ENCODE measurements at places on chromosomes 6 and 20. TPM values are rescaled to one million over a fixed set of nuclear protein-coding genes. Genes with fewer than 3 reads are reported as not detected.

- no peak for DNase-seq
Observed at GRCh38 chr6:25697537-25698340, 45.7 kb downstream of the SCGN start.

Gene PRPH2
- 0.16 TPM for total RNA-seq

GRCh38 chr6:170522565-170523183 lies 30.4 kb downstream of the PSMB1 start:
- peak; percentile 32 for DNase-seq

DNA sequence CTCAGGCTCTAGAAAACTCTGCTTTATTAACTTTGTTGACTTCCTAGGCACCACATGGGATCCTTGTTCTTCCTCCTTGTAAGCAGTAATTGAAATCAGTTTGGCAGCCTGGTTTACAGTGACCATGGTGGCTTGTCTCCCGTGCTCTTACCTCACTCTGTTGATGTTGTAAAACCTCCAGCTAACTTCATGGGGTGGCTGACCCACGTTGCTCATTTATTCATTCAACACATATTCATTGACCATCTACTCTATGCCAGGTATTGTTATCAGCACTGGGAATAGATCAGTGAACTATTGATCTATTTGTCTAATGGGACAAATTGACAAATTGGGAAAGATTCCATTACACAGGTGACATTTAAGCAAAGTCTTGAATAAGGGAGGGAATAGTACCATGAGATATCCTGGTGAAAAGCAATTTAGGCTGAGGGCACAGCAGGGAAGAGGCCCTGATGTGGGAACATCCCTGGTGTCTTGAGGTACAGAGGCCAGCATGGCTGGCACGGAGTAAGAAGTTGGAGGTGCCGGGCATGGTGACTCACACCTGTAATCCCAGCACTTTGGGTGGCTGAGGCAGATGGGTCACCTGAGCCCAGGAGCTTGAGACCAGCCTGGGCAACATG lies 19.1 kb downstream of the ESR1 start:
- no peak for DNase-seq

GRCh38 chr20:32496811-32497533 lies 88.2 kb downstream of the NOL4L start:
- DNase-seq, result no peak

Gene SRSF12
- total RNA-seq, result not detected

- DNase-seq, result no peak
Observed at GRCh38 chr6:161489626-161490306, 215.9 kb upstream of the AGPAT4 start.

Gene PTCHD4
- not detected for total RNA-seq

Gene NFATC2
- 1.6 TPM for total RNA-seq

Gene ECT2L
- not detected for total RNA-seq

DNA sequence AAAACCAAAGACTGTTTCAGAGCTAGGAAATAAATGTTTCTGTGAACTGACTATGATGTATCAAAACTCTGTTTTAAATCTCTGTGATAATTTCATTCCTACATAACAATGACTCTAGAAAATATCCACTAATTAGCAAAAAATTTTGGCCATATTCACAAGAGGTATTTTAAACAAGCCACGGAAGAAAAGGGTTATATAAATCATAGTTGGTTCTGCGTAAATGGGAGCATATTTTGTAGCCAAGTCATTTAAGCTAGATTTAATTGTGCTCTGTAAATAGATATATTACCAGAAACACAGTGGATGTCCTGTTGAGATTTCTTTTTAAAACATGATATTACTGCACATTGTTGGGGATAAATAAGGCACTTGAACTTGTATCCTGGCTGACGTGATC lies 416.5 kb upstream of the PLCB4 start:
- DNase-seq, result no peak

Gene FGD2
- total RNA-seq, result 5.8 TPM

Gene THBS2
- 5.8 TPM for total RNA-seq

Gene PRSS16
- total RNA-seq, result not detected

Gene BPHL
- 6.6 TPM for total RNA-seq

Gene EPPIN
- total RNA-seq, result not detected

DNA sequence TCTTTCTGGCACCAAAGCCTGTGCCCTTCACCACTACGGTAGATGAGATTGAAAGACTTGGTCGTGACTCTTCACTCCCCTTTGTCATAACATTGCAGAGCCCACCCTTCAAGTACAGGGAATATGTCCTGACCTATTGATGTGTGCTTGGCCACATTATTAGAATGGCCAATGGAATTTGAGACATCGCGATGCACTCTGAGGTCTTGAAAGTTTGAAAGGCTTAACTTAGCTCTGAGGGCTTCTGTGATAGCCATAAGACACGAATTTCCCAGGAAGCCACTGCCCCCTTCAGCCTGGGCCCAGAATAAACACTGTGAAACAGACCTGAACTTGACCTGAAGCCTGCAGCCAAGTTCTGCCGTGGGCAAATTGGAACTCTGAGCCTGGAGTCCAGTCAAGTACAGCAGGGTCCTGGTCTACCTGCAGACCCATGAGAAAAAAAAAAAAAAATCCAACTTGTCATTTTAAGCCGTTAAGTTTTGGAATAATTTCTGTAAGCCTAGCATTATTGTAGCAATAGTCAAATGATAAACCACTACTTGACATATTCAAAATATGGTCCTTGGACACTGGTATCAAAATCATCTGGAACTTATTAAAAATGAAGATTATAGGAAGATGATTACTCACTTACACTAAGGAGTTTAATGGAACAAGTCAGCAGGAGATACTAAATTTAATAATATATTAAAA lies 36.9 kb upstream of the TRAF3IP2 start:
- peak; percentile 75 for DNase-seq

Gene HAO1
- not detected for total RNA-seq

Gene OXT
- not detected for total RNA-seq

DNA sequence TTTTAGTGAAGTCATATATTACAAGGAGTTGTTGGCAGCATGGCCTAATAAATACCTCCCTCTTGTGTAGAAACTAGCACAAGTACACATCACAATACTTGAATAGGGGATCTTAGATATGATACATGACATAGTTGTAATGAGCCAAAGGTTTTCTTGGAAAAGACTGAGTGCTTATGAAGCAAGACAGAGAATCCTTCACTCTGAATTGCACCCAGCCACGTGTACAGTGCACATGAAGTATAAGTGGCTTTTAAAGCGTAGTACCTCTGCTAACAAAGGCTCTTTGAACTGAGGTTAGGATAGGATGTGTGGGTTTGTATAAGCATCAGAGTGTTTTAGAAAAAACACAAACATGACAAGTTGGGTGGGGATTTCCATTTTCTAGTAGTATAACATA lies 145.5 kb upstream of the STMND1 start:
- DNase-seq, result no peak

Gene TNXB
- total RNA-seq, result 37.0 TPM

- no peak for DNase-seq
Observed at GRCh38 chr6:91291071-91291470, 704.2 kb upstream of the MAP3K7 start.

GRCh38 chr6:157461000-157461915 lies 80.3 kb downstream of the ZDHHC14 start:
- no peak for DNase-seq

- DNase-seq, result no peak
Observed at GRCh38 chr6:141452354-141452686, 680.4 kb upstream of the GJE1 start.

Gene DAAM2
- total RNA-seq, result 37.4 TPM

GRCh38 chr6:125469915-125470314 lies 168.1 kb upstream of the HDDC2 start:
- DNase-seq, result no peak

Gene CPNE5
- total RNA-seq, result not detected

- no peak for DNase-seq
Observed at GRCh38 chr6:34229877-34230276, 6.8 kb upstream of the HMGA1 start.

Gene SLC22A16
- not detected for total RNA-seq

DNA sequence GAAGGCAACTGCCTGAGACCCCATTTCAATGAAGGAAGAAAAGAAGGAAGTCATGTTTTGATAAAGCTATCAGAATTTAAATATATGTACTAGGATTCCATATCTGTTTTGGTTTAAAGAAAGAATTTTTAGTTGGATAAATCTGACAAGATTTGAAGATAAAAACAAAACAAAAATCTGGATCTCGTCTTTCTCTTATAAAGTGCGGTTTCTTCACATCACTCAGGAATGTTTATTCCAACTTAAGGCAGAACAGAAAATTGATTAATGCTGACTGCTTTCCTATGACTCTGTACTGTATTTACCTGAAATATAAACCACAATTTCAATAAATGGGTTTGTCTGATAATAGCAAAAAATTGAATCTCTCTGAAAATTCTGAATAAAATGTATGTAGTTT lies 439.7 kb downstream of the RFPL4B start:
- DNase-seq, result no peak
